ENCODE measurements at places on chromosomes 7 and 10.

DNA sequence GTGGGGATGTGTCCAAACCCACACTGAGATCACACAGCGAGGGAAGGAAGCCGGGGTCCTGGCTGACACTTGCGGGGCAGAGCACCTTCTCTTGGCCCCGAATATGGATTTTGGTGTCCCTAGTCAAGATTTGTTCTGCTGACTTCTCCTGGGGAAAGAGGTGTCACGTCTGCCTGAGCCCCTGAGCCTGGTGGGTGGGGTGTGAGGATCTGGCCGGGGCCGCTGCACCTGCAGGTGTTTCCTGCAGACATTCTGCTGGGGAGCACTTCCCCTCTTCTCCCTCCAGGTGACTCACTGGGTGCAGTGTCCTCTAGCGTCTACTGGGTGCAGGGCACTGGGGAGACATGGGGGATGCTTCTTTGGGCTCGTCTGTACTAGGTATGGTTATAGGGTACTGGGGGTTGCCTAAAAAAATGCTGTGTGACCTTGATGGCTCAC, 99.2 kb downstream of the GRK5 start:
- no peak for DNase-seq

DNA sequence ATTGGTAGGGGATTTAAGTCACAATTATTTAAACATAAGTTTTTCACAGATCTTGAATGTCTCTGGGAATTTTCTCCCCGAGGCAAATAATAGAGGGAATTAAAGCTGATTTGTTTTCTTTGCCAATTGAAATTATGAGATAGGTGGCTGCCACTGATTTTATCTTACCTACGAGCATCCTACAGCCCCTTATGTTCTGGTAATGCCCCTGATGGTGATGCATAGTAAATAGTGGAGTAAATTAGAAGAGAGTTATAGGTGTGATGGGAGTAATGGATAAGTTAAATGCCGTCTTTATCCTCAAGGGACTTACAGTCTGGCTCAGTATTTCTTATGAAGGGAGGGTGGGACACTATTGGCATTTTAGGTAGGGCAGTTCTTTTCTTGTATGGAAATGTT, 58.1 kb downstream of the HDAC9 start:
- DNase-seq: no peak

- no peak for DNase-seq
Observed at GRCh38 chr7:51619880-51620279, 303.3 kb upstream of the COBL start.

DNA sequence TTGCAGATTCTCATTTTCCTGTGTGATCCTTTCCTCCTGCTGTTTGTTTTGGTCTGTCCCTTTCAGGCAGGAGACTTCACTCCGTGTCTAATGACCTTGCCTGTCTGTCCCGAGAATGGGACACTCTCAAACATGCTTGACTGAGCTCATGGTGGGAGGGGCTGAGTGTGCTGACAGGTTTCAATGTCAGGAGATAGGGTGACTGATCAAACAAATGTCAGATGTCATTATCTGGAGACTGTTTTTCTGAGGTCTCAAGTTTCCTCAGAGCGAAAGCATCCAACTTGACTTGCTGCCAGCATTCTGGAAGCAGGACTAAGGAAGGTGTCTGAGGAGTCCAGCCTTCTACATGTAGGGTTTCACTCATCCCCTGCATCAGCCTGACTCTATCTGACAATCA, 228.8 kb upstream of the KIAA1217 start:
- no peak for DNase-seq

- no peak for DNase-seq
Observed at GRCh38 chr7:154792436-154793055, 210.4 kb downstream of the PAXIP1 start.

DNA sequence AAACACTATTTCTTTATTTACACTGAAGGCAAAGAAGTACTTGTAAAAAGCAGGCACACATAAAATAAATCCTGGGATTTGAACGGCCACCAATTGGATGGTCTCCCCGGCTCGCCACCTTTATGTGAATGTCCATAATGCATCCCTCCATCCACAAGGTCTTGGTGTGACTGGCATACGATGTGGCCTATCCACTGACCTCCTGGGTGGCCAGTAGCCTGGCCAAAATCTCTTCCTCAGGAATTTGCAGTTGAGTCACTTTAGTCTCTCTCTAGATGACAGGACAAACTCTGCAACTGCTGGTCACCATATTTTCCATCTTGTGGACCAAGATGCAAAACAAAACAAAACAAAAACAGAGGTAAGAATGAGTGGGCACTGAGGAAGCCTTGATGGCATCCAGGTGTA, 39.1 kb downstream of the CDK1 start:
- no peak for DNase-seq

- DNase-seq: no peak
Observed at GRCh38 chr10:44925224-44925623, 14.1 kb downstream of the TMEM72 start.

- DNase-seq: no peak
Observed at GRCh38 chr10:114767101-114767985, 54.2 kb upstream of the FHIP2A start.

DNA sequence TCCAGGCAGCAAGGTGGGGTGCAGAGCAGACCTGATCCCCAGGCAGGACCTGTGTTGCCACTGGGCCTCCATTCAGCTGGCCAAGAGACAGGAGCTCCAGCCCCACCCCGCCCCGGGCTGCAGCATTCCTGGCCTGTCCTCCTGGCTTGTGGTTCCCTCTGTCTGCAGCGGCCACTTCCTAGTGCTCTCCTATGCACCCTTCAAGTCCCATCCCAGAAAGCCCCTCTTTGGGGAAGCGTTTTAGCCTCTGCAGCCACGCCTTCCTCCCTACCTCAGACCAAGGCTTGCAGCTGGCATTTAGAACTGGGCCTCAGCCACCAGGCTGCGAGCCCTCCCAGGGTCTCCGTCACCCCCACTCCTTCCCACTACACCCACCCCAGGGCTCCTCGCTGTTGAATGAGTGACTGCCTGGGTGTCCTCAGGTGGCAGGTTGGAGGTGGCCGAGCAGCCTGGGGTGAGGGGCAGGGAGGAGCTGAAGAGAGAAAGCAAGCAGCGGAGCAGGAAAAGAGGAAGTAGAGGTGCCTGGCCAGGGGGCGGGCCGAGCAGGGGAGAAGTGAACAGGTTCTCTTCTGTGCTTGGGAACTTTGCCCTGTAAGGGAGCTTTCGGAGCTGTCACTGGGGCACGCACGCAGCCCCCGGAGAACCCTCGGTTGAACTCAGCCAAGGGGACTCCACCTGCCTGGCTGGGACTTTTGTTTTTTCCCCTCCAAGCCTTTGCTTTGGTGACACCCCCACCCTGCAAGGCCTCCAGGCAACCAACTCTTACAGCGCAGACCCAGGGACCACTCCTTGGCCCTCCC, 109.1 kb upstream of the TNRC18 start:
- DNase-seq: no peak

GRCh38 chr7:41870461-41871138, 167.7 kb upstream of the INHBA start:
- no peak for DNase-seq

GRCh38 chr10:91537614-91538383, 95.1 kb downstream of the PPP1R3C start:
- no peak for DNase-seq

DNA sequence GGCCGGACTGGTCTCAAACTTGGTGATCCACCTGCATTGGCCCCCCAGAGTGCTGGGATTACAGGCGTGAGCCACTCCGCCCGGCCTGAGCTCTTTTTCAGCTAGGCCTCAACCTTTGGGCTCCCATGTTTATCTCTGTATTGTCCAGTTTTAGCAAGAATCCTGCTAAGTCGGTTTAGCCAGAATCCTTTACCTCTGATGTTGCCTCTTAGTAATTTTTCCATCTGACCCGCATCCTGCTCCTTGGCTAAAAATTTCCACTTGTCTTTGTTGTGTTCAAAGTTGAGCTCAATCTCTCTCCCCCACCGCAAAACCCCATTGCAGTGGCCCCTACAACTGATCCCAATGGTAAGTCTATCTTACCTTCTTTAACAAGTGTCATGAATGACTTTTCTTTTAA, 20.7 kb upstream of the ST7 start:
- no peak for DNase-seq

- DNase-seq: no peak
Observed at GRCh38 chr10:102419269-102420180, 940 bp upstream of the PSD start.

DNA sequence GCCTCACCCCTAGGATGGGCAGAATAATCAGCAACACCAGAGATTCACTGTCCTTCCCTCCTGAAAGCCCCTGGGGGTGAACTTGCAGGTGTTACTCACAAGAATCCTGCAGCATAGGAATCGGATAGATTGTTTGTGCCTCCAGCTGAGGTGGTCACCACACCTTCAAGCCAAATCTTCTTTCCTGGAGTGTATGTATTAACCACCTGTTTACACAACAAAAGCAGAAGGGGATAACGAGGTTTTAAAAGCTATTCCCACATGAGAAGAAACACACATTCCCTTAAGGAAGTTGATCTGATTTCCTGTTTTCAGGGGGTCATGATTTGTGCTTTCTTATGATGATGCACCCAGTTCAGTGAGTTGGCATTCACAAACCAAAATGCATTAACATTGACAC, 173.8 kb upstream of the HPS1 start:
- no peak for DNase-seq

- DNase-seq: no peak
Observed at GRCh38 chr10:25026463-25026862, 10.1 kb downstream of the THNSL1 start.

DNA sequence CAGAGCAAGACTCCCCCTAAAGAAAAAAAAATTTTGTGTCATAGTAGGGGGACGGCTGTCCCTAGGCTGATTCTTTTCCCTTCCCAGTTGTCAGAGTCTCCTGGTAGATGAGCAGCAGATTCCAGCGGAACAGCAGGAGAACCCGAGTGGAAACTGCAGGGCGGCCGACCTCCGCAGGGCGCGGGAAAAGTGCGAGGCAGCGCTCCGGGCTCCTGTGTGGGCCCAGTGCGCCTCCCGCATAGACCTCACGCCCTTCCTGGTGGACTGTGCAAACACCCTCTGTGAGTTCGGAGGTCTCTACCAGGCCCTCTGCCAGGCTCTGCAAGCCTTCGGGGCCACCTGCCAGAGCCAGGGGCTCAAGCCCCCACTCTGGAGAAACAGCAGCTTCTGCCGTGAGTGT, 46.0 kb downstream of the ZAN start:
- DNase-seq: no peak

- no peak for DNase-seq
Observed at GRCh38 chr10:82211346-82211745, 336.4 kb downstream of the NRG3 start.

DNA sequence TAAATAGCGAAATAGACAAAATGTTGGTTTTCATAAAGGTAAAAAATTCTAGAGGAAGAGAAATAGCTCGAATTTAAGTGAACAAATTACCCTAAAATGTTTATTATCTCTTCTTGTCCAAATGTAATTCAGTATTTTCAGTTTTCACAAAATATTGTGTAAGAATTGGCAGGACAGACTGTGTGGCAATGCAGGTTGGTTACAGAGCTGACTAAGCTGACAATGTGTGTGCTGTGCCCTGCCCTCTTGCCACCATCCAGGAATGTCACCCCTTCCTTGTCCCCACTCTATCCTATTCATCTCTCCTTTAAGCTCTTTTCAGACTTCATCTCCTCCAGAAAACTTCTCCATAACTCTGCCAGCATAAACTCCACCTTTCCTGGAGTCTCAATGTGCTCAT, 46.1 kb downstream of the COL28A1 start:
- no peak for DNase-seq

GRCh38 chr7:134854816-134855215, 75.4 kb downstream of the CALD1 start:
- DNase-seq: no peak

- no peak for DNase-seq
Observed at GRCh38 chr7:98826387-98826786, 43.4 kb downstream of the TMEM130 start.

DNA sequence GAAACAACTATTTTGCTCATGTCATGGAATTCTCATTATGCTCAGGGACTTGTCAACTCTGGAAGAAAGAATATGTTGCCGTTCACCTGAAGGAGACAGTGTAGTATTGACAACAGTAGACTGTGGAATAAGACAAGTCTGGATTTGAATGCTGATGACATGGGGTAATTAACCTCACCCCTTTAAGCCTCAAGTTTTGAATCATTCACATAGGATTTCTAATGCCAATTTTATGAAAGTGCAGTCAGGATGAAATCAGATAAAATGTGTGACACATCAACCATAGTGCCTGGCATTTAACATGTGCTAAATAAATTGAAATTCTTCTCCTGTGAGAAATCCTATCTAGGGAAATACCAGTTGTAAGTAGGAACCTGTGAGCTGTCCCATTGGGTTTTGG, 305.8 kb downstream of the KIF20B start:
- DNase-seq: no peak

DNA sequence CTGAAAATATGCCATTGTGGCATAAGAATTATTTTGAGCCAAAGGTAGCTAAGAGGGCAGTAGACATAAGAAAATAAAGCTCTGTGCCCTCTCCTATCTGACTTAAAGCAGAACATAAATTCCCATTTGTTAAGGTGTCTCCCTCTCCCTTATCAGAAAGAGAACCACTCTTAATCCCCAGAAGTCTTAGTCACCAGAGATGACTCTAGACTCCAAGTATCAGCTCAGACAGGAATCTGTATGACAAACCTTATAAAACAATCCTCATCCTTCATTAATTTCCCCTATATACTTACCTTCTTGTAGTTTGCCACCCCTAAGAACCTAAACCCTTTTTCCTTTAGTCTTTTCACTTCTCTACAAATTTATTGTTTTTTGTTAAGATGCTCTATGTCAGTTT, 21.8 kb upstream of the PIP4K2A start:
- no peak for DNase-seq

- DNase-seq: no peak
Observed at GRCh38 chr10:10385831-10386230, 631.8 kb upstream of the CELF2 start.

DNA sequence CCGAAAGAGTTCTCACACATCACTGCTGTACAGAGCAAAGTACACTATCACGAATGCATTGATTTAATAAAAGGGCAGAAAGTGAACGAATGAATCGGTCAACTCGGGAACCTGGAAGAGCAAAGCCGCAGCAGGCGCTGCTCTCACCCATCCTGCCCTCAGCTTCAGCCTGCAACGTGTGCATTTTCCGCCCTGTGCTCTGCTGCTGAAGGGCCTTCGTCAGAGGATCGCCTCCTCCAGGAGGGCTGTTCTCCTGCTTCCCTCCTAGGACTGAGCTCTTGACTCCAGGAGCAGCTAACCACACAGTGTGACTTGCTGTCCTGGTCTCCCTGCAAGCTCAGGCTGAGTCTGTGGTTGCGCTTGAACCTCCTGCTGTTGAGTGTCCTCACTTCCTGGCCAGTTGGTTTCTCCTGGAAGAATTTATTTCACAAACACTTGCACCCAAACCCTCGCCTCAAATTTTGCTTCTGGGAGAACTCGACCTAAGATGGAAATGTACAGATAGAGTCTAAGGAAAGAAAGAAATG, 473.0 kb upstream of the KLF6 start:
- no peak for DNase-seq

GRCh38 chr7:64562626-64563278, at the start of gene ZNF680:
Gene ZNF680, minus strand, starts transcription at chr7:64563071. Its CDS starts 117 bp downstream, at chr7:64562954.
- peak; percentile 71 for DNase-seq

- DNase-seq: peak; percentile 59
Observed at GRCh38 chr10:22246680-22247391, 29.0 kb upstream of the EBLN1 start.

DNA sequence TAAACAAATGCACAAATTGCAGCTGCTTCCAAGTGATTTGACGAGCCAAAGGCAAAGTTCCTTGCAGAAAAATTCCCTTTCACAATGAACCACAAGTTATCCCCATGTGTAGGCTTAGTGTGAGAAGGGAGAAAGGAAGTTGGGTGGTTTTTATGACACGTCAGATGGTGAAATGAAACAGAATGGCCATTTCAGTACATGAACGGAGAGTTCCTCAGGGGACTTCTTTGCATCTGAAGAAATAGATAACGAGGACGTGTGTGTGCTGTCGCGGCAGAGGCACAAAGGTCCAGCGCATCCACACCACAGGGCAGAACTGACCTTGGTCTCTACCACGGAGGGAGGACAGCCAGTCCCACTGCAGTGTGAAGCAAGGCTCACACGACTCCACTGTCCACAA, 135.9 kb downstream of the PAXIP1 start:
- no peak for DNase-seq
